ENCODE measurements at places on chromosomes 4 and X.

DNA sequence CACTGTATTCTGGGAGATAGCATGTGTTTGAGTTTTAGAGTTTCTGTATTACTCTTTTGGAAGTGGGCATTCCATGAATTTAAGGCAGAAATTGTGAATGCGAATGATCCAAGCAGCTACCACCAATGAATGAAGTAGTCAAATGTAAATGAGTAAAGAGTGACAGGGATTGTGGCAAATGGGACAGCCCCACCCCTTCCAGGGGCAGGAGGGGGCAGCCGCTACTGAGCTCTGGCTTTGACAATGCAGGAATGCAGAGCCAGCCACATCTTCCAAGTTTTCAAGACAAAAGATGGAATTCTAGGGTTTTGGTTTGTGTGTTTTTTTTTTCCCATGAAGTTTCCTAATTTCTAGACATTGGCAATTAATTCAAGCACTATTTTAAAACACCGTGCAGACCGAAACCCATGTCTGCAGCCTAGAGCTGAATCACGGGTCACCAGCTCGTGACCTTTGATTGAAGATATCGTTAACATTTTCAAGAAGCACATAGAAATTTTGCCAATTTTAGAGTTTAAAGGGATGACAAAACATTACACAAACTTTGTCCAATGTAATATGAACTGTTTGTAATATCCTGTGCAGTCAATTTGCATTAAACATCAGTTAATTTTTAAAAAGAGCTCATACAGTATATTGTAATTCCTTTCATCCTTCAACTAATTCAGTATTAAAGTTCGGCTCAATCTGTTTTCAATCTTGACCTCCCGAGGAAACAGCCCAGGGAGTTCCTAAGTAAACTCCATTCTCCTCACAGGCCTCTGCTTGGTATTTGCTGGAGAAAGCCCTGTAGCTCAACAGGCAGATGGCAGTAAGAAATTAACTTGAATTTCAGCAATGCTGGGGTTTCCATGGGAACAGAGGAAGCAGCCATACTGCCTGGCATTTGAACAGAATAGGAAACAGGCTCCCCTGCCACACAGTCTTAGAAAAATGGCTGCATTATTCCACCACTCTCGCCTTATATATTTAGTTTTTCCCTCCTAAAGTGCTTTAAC, 83.4 kb downstream of the UCHL1 start:
- DNase-seq, result no peak

DNA sequence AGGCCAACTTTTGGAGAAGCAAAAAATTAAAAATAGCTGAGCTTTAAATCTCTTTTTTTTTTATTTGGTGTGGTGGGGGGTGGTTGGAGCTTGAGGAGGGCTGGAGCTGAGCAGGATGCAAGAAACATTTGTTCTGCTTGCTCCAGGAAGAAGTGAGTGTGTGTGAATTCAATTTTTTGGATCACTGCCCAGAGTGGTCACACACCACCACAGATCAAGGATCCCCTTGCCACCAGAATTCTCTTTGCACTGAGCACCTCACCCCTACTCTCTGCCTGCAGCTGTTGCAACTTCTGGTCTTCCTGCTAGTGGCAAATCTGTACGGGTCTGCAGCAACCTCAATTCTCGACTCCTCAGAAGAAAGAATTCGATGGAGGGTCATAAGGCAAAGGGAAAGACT, 19.9 kb upstream of the PLP1 start:
- DNase-seq, result no peak

- no peak for DNase-seq
Observed at GRCh38 chrX:133881007-133881406, 104.4 kb downstream of the GPC3 start.

GRCh38 chr4:62360156-62360545, 1160.0 kb downstream of the ADGRL3 start:
- no peak for DNase-seq

GRCh38 chr4:127165971-127166370, 466.8 kb upstream of the INTU start:
- no peak for DNase-seq

- DNase-seq, result no peak
Observed at GRCh38 chr4:52638717-52639116, 20.4 kb downstream of the USP46 start.

DNA sequence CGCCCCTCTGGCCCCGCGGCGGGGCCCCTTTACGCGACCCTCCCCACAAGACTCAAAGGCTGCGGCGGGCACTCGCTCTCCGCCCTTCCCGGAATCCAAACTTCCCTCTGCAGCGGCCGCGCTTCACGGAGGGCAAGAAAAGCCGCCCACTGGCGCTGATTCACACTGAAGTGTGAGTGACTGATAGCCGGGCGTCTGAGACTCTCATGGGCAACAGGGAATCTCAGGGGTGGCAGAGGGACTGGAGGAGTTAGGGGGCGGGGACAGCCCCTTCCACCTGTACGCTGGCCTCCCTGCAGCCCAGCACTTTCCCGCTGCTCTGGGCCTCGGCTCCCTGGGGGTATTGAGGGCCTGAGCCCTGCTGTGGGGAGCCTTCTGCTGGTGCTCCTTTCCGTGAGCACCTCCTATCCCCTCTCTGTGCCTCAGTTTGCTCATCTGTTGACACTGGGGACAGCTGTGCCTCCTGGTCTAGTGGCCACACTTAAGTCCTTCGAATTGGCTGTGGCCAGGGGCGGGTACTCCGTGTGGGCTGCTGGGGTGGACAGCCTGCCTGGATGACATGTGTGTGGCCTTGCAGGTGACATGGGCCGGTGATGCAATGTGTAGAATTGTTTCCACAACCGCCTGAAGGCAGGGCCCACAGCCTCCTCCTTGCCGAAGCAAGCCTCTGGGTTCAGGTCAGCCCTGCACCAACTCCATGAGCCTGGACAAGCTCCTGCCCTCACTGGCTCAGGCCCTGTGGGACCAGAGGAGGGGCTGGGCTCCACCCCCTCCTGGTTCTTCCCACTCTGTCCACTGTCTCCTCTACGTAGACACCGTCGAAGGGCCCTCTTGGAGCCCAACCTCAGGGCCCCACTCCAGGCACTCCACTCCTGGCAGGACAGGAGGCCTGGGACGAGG, 951 bp downstream of the SH3BP2 start:
- DNase-seq, result no peak

DNA sequence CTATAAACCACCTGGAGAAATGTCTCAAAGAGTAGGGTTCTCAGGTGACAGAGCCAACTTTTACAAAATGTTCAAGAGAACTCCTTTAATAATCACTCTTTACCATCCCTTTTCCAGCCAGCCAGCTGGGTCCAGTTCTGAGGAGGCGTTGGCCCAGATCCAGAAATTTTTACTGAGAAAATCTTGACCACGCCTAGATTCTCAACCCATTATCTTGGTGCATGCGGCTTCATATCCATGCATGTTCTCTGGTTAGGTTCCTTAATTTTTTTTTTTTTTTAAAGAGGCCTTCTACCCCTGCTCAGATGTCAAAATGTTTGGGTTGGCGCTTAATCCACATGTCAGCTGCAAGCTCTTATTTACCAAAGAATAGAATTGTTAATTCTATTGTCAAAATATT, 12.0 kb upstream of the MAP7D2 start:
- DNase-seq, result no peak

DNA sequence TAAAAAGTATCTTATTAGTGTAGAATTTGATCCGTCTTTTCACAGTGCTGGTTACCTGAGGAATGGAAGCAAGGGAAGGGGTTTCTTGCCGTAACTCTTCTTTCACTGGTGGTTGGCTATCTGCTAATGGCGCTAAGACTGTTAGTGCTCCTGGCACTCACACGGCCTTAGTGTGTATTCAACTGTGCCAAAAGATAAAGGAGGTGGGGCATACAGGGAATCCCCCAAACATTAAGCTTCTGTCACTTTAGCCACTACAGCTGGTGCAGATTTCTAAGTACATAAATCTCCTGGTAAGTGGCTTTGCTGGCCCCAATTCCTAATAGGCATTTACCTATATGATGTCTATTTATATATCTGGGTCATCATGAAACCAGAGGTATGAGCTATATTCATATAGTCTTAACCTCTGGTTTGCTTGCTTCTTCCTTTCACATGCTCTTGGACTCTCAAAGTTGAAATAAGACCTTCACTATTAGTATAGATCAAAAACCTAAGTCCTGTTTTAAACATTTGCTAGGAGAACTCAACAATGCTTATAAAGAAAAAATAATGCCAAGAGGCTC, 95.1 kb downstream of the TSPAN7 start:
- DNase-seq, result no peak

- DNase-seq, result no peak
Observed at GRCh38 chr4:96675896-96676295, 836.0 kb downstream of the PDHA2 start.
